ENCODE measurements at places on chromosomes 4 and X.

- DNase-seq, result no peak
Measured at GRCh38 chr4:636628-637159, 11.3 kb downstream of the PDE6B start.

DNA sequence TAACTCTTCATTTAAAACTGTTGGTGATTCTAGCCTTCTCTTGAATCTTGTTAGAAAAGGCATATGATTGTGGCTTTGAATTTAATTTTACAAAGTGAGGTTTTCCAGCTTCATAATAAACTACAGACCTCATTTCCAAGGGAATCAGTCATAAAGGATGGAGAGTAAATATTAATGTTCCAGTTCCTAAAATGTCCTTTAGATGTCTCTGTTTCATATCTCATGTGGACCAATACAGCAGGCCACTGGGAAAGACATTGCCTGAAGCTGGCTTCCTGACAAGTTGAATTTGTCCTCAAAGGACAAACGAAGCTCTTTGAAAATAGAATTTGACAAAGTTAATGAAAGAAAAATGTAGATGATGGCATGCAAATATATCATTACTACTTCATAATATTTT lies 125.4 kb downstream of the ZNF330 start:
- no peak for DNase-seq

DNA sequence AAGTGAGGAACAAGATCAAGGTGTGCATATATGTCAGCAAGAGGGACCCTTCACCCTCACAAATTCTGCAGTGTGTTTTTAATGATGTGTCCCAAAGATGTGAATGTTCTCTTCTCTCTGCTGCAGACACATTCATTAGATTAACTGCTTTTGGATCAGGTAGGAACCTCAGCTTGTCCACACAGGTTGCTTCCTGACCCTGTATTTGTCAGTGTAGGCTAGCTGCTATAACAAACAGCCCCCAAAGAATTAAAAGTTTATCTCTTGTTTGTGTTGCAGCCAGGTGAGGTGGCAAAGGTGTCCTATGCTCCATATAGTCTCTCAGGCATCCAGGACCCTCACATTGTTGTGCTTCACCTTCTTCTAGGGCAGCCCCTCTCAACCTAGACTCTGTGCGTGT lies 17.8 kb downstream of the XG start:
- DNase-seq, result no peak

DNA sequence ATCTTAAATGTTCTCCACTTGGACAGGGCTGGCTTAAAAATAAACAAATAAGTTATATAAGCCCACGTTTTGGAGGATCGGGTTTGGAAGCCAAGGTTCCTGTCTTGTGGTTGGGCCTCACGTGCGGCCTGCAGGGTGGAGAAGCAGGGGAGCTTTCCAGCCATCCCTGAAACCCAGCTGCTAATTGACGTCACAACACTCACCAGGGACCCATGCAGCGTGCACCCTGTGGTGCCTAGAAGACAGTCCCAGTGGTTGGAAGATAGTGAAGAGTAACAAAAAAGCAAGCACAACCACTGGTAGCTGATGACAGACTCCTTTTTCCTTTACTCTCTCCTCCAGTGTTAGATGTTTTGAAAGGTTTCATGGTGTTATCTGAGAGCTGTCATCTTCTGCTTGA lies 142.0 kb upstream of the RBPJ start:
- no peak for DNase-seq

DNA sequence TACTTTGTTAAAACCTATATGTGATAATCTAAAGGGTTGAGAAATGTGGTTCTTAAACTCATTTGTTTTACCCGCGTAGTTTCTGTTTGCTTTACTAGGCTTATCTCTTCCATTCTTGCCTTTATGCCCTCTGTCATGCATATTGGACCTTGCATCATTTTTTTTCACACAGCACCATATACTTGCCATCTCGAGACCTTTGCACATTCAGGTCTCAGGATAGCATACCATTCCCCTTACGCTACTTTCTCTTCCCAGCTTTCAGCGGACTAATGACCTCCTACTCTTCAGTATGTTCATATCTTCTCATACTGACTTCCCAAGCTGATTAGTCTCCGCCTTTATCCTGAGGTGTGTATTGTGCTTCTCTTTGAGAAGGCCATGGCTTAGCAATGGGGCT lies 40.5 kb downstream of the USP38 start:
- no peak for DNase-seq

GRCh38 chr4:26058537-26058936 lies 144.5 kb downstream of the SMIM20 start:
- DNase-seq, result no peak
